Endothelial cell (in vitro differentiated cells): ENCODE measurements at places on chromosomes 6 and 20.

- no peak for DNase-seq
Measured at GRCh38 chr20:10398834-10399369, 35.1 kb downstream of the MKKS start.

DNA sequence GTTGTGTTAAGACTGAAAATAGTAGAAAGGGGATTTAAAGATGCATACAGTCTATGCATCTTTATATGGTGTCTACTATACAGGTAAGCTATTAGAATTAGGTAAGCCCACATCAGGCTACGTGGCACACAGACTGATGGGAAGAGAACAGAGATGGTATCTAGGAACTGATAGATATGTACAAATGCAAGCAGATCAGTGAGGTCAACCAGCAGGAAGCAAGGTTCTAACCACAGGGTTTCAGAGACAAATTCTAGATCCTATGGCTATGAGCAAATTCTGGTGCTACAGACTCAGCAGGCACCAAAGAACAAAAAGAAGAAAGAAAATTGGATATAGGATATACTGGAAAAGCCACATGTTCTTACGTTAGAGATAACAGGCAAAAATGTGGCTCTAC, 110.6 kb downstream of the TRDN start:
- no peak for DNase-seq

GRCh38 chr6:27174958-27175357, 72.5 kb upstream of the PRSS16 start:
- no peak for DNase-seq

DNA sequence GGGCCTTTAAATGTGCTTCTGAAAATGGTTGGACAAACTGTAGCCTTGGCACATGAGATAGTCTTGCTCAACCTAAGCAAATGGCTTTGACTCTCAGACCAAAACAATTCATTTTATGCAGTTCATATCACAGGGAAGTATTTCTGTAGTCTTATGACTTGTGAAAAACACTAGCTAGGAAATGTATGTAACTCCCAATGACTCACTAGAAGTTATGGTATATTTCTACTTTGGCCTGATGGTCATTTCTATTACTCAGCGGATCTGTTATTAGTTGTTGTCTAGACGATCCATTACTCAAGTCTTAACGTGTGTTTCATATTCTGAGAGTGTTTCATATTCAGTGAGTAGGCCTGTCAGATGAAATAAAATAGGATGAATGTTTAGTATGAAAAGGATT, 1333.5 kb downstream of the KHDRBS2 start:
- DNase-seq = no peak

GRCh38 chr6:26312501-26313397, 52.2 kb upstream of the BTN3A2 start:
- DNase-seq = peak; percentile 65

DNA sequence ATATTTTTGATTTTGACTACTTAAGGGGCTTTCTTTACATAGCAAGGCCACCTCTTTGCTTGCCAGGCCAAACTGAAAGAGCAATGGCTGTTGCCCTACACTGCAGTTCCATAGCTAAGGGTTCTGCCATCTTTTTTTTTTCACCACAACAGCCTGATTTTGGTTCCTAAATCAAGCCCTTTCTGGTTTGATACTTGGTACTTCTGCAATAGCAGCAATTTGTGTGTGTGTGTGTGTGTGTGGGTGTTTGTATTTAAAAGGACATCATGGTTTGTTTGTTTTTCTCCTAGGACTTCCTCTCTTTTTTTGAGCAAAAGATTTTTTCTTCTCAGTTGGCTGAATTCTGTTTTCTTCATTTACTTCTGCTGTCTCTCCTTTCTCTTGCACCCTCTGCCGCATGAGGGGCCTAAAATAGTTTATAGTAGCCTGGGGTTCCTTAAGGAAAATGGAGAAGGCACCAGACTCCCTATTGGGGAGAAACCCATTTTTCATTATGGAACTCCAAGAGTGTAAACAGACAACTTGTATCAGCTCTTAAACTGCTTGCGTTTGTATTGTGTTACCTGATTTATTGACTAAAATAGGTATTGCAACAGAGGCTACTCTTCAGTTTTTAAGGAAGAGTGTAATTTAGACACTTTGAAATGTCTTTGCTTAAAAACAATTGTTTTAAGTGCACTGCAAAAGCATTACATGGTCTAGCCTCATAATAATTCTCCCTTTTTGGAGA, 12.2 kb upstream of the GCLC start:
- no peak for DNase-seq

DNA sequence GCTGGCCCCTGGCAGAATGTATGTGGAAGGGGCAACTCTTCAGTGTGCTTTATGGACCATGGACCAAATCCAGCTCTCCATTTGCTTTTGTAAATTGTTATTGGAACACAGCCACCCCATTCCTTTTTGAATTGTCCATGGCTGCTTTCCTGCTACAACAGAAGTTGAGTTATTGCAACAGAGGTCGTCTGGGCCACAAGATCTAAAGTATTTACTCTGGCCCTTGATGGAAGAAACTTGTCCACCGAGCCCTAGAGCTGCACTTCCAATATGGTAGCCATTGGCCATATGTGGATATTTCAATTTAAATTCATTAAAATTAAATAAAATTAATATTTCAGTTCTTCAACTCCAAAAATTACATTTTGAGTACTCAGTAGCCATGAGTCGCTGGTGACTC, 543.5 kb downstream of the PTPRT start:
- no peak for DNase-seq

DNA sequence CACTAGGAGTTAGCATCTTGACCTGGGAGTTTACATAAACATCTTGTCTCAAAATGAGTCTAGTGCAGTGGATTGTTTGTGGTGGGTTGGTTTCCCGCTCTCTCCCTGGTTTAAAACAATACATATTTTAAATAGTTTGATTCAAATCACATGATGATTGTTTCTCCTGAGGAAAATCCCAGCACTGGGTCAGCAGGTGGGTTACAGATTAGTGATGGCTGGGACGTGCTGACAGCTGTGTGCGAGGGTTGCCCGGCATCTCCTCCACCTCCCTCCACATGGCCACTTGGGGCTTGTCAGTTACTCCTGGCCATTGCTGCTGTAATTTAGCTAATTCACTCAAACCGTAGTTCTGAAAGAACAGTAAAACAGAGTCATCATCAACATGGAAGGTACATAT, 306.4 kb upstream of the CITED2 start:
- no peak for DNase-seq

DNA sequence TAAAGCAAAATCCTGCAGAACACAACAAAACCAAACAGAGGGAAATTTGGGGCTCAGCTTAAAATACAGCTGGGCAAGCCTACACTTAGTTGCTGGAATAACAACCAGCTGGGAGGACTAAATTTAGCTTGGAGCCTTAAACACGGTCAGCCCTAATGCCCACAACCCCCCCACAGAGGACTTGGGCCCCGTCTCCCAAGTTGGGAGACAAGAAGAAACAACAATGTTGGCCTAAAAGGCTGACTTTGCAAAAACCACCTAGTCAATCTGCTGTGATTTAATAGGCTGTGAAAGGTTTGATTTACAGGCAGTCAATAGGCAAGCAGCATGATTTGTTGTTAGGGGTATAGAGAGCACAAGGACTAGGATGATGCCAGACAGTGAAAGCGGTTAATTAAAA, 40.3 kb upstream of the ARMC2 start:
- no peak for DNase-seq

DNA sequence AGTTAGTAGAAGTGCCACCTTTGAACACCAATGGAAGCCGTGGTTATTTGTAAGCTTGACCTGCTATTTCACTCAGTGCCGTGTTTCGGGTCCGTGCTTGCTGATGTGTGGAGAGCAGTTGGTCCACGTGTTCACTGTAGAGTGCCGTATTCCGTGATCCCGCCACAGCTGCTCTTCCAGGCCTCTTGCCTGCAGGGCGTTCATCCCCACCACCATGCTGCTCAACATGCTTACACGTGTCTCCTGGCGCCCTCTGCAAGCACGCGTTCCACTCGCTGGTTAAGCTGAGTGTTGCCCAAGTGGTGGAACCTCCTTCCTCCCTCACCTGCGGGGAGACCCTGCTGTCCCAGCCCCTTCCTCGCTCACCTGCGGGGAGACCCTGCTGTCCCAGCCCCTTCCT, 28.0 kb upstream of the DACT2 start:
- DNase-seq = no peak

DNA sequence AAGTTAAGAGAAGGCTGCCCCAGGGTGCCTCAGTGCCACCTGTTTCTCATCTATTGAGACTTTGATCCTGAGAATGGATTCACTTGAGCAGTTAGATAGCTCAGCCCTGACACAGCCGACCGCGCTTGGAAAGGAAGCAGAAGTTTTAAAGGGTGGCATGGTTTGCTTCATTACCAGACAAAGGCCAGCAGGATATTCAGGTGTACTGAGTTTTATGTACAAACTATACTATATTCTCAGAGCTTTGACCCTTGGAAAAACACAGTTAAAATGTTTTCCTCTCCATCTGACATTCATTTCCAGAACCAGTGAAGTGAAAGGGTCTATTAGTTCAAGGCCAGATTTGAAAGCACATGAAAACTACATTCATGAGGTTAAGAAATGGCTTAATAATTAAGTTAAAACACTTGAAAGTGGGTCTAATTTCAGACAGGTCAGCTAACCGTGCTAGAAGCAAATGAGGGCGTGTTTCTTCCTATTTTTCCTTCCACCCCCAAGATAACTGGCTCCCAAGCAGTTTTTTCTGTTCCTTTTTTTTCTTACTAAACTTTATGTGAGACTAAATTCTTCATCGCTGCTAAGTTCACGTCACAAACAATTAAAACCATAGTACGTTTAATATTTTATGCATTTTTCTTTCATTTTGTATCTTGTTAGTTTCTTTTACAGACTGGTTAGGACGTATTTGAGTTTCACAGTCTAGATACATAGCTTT, 385.3 kb upstream of the SOX4 start:
- no peak for DNase-seq

DNA sequence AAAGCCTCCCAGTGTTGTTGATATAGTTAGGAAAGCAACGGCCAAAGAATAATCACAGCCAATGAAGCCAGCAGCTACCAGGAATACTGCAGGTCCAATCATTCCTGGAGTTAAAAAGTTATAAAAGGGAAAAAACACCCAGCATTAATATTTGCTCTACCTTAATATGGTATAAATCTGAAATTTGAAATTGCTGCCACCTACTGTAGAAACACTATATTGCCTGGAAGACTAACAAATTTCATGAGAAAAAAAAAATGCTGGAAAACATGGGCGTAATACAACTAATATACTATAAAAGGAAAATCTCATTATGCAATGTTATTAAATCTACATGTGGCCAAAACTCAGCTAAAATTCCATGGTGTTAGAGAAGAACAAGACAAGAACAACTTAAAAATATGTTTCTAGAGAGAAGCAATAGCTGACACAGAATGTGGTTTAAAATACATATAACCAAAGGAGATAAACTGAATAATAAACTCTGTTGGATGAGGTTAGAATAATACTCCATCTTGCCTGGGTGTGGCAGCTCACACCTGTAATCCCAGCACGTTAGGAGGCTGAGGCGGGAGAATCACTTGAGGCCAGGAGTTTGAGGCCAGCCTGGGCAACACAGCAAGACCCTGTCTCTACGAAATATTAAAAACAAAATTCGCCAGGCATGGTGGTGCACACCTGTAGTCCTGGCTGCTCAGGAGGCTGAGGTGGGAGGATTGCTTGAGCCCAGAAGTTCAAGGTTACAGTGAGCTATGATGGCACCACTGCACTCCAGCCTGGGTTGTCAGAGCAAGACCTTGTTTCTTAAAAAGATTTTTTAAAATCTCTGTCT, 43.1 kb downstream of the SLC17A5 start:
- no peak for DNase-seq
